ENCODE measurements at places on chromosomes 1 and 21.

- DNase-seq = no peak
Observed at GRCh38 chr1:3074297-3074741, 5.3 kb downstream of the PRDM16 start.

DNA sequence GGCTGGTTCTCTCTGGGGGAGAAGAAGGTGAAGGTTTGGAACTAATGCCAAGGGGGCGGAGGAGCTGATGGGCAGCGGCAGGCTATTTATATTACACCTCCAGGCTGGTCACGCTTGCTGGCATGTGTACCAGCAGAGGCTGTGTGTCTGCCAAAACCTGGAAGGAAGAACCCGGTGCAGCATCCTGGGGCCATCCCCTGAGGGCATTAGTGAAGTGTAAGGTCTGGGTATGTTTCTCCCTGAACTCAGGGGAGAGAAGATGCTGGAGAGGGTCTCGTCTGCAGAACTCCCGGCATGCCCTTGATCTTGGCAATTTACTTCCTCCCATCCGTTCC is 5.3 kb downstream of the DISP3 start:
- no peak for DNase-seq

DNA sequence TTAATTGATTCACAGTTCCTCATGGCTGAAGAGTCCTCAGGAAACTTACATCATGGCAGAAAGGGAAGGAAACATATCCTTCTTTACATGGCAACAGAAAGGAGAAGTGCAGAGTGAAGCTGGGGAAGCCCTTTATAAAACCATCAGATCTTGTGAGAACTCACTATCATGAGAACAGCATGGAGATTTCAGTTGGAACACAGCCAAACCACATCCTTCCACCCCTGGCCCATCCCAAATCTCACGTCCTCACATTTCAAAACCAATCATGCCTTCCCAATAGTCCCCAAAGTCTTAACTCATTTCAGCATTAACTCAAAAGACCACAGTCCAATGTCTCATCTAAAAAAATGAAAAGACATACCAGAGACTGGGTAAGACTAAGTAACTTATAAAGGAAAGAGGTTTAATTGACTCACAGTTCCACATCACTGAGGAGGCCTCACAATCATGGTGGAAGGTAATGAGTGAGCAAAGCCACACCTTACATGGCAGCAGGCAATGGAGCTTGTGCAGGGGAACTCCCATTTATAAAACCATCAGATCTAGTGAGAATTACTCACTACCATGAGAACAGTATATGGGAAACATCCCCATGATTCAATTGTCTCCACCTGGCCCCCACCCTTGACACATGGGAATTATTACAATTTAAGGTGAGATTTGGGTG is 105.2 kb downstream of the MRPL39 start:
- no peak for DNase-seq

DNA sequence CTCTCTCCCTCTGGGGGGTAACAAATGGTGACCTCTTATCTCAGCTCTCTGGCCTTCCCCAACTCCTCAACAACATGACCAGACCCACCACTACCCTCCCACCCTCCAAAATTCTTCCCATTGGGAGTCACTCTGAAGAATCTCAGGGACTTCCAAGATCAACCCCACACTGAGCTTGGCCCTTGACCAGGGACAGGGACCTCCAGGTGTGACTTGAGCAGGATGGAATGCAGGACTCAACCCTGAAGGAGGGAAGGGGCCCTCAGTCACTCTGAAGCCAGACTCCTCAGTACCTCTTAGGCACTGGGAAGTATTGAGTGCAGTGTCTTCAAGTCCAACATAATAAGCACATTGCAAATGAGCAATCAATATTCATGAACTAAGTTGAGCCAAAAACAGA is 1.9 kb downstream of the CASQ1 start:
- DNase-seq = no peak

GRCh38 chr1:79325705-79326104 is 319.2 kb upstream of the ADGRL4 start:
- no peak for DNase-seq

GRCh38 chr1:38789498-38790169 is 69.9 kb downstream of the RRAGC start:
- DNase-seq = no peak

DNA sequence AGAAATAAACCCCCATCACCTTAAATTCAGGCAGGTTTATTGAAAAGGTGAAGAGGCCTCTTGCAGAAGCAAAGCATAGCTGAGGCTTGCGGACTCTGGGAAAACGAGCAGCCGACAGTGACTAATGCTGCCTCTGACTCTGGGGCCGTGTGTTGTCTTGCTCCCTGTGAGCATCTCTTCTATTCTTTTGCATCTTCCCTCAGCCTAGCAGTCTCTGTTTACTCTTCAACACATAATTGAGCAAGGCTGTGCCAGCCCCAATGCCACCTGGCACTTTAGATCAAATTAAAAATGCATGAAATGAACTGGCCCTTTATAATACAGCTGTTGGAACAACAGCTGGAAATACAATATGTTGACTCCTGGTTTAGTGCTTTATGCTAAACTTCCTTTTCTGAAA is 18.4 kb upstream of the REG4 start:
- no peak for DNase-seq

GRCh38 chr21:39441502-39442475 is 3.8 kb downstream of the LCA5L start:
- DNase-seq = no peak

- DNase-seq = no peak
Observed at GRCh38 chr21:46203203-46203600, 18.9 kb upstream of the SPATC1L start.
